Esophagus muscularis mucosa (tissue), 4 donors: ENCODE measurements at places on chromosomes 13 and 19. TPM values are rescaled to one million over a fixed set of nuclear protein-coding genes. Genes with fewer than 3 reads are reported as not detected.

- no peak overlapping the region for H3K27ac ChIP-seq
- H3K36me3 ChIP-seq: peaks cover 61% of the 10 kb centered on the region
- no peak for DNase-seq
- H3K27me3 ChIP-seq: no peaks in the 10 kb centered on the region
- H3K4me1 ChIP-seq: no peaks in the 10 kb centered on the region
These were observed 38.1 kb upstream of the RANBP3 start for GRCh38 chr19:6015841-6016545.

DNA sequence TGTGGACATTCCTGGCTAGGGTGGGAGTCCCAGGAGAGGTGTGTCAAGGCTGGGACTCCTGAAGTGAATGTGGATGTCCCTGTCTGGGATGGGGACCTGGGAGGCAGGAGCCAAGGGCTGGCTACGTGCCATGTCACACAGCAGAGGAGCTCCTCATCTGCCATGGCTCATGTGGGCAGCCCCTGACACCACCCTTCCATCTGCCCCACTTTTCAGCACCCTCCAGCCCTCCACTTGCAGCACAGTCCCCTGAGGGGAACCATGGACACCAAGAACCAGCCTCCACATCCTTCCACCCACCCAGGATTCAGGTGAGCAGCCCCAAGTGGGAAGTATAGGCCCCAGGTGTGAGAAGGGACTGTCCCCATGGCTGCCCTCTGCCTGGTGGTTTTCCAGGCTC, 1.7 kb downstream of the ZNF446 start:
- no peaks in the 10 kb centered on the region for H3K27me3 ChIP-seq
- peaks cover 49% of the 10 kb centered on the region for H3K36me3 ChIP-seq
- H3K4me1 ChIP-seq: peaks cover 18% of the 10 kb centered on the region
- H3K27ac ChIP-seq: no peak overlapping the region

- no peak overlapping the region for H3K27ac ChIP-seq
- no peaks in the 10 kb centered on the region for H3K27me3 ChIP-seq
- peaks cover 88% of the 10 kb centered on the region for H3K4me1 ChIP-seq
- peaks cover 14% of the 10 kb centered on the region for H3K36me3 ChIP-seq
- no peak overlapping the region for H3K4me3 ChIP-seq
- no peak for DNase-seq
These were observed 5.1 kb downstream of the HNRNPM start for GRCh38 chr19:8449830-8450229.

DNA sequence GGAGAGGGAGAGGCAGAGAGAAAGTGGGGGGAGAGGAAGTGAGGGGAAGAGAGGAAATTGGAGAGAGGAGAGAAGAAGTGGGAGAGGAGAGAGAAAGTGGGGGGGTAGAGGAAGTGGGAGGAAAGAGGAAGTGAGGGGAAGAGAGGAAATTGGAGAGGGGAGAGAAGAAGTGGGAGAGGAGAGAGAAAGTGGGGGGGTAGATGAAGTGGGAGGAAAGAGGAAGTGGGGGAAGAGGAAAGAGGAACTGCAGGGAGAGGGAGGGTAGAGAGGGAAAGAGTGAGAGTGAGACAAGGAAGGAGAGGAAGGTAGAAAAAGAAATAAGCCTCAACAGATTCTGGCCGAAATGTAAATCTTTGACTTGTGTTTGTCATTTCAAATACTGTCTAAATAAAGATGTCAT, 146.6 kb downstream of the KLF12 start:
- DNase-seq: no peak
- no peak overlapping the region for H3K4me3 ChIP-seq
- H3K4me1 ChIP-seq: peaks cover 12% of the 10 kb centered on the region

DNA sequence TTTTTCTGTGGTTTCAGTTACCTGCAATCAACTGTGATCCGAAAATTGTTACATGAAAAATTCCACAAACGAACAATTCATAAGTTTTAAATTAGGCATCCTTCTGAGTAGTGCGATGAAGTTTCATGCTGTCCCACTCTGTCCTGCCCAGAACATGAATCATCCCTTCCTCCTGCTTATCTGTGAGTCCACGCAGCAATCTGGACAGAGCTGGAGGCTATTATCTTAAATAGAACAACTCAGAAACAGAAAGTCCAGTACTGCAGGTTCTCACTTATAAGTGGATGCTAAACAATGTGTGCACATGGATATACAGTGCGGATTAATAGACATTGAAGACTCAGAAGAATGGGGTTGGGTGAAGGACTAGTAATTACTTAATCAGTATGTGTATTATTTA, 583.7 kb upstream of the SPRY2 start:
- no peaks in the 10 kb centered on the region for H3K27me3 ChIP-seq
- H3K36me3 ChIP-seq: no peaks in the 10 kb centered on the region
- DNase-seq: no peak
- no peak overlapping the region for H3K27ac ChIP-seq

DNA sequence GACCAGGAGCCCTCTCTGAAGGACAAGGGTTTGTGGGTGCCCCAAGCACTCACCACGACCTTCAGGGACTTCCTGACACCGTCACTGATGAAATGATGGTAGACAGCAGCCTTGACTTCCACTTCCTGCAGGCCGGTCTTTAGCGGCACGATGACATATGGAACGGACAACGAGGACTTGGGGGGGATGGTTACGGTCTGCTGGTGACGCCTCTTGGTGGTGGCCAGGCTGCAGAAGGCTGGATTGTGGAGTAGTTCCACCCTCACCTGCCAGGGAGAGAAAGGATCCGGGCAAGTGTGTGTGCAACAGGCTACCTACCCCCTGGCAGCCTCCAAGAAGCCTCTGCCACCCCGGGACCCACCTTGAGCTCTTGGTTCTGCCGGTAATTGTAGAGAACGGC, 23.2 kb downstream of the C3 start:
- peaks cover 23% of the 10 kb centered on the region for H3K36me3 ChIP-seq
- no peaks in the 10 kb centered on the region for H3K4me1 ChIP-seq
- H3K27ac ChIP-seq: no peak overlapping the region
- no peak for DNase-seq
- H3K27me3 ChIP-seq: peaks cover 27% of the 10 kb centered on the region

GRCh38 chr19:5355076-5355475, 14.5 kb upstream of the PTPRS start:
- H3K36me3 ChIP-seq: no peaks in the 10 kb centered on the region
- H3K27me3 ChIP-seq: no peaks in the 10 kb centered on the region
- no peak overlapping the region for H3K4me3 ChIP-seq
- H3K27ac ChIP-seq: no peak overlapping the region
- DNase-seq: no peak

DNA sequence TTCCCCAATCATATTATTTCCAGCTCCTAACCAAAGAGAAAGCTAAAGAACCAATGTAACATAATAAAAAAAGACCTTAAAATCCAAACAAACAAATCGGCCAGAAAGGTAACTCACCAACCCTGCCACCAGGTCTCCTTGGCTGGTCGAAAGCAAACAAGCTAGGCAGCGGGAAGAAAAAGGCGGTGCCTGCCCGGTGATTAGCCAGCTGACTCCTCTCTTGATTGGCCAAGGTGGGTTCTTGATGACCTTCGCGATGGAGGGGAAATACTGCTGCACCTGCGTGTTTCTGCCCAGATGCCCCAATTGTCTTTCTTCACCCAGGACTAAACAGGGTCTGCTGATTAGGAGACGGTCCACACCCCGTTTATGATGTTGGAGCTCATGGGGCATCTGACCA, at the start of gene NLRP11:
TSS of gene NLRP11 (minus strand) at position 154 of the 400 bp plus-strand sequence. CDS start 13,825 bp downstream, outside the sequence.
- no peaks in the 10 kb centered on the region for H3K27me3 ChIP-seq
- H3K4me1 ChIP-seq: no peaks in the 10 kb centered on the region
- no peak for DNase-seq
- no peaks in the 10 kb centered on the region for H3K36me3 ChIP-seq
- no peak within 1 kb of the TSS for H3K27ac ChIP-seq

- H3K4me1 ChIP-seq: peaks cover 11% of the 10 kb centered on the region
- H3K27ac ChIP-seq: no peak overlapping the region
- H3K36me3 ChIP-seq: no peaks in the 10 kb centered on the region
- no peak overlapping the region for H3K4me3 ChIP-seq
- DNase-seq: no peak
These were observed 16.5 kb upstream of the B3GNT3 start for GRCh38 chr19:17778251-17778967.

DNA sequence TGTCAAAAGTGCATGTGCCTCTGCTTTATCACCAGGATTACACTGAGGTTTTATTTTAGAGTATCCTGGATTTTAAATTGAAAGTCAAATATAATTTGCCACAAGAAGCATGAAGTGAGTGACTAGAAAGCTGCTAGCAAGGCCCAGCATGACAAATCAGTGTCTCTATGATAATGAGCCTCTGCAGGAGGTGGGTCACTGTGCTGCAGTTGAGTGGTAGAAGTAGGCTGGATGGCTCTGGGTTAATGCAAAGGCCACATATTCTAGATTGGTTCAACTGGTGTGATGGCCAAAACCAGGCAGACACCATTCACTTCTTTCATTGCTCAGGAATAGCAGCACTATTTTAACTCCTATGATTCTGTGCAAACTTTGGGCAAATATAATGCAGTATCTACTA, 491.5 kb downstream of the OLFM4 start:
- H3K27ac ChIP-seq: no peak overlapping the region
- no peaks in the 10 kb centered on the region for H3K36me3 ChIP-seq
- H3K4me3 ChIP-seq: no peak overlapping the region
- no peaks in the 10 kb centered on the region for H3K27me3 ChIP-seq

- no peaks in the 10 kb centered on the region for H3K27me3 ChIP-seq
- peaks cover 52% of the 10 kb centered on the region for H3K4me1 ChIP-seq
- no peak for DNase-seq
- H3K4me3 ChIP-seq: no peak overlapping the region
These were observed 2.0 kb downstream of the FBL start for GRCh38 chr19:39843919-39844793.

- H3K4me3 ChIP-seq: no peak overlapping the region
- peaks cover 17% of the 10 kb centered on the region for H3K4me1 ChIP-seq
- H3K27ac ChIP-seq: no peak overlapping the region
These were observed 2.8 kb upstream of the ERFL start for GRCh38 chr19:41930926-41931592.

GRCh38 chr13:81458170-81458569, 1117.2 kb upstream of the SPRY2 start:
- no peak overlapping the region for H3K27ac ChIP-seq
- H3K4me1 ChIP-seq: no peaks in the 10 kb centered on the region
- H3K4me3 ChIP-seq: no peak overlapping the region
- DNase-seq: no peak

GRCh38 chr19:27652796-27653195, 1560.2 kb downstream of the UQCRFS1 start:
- no peaks in the 10 kb centered on the region for H3K27me3 ChIP-seq
- no peaks in the 10 kb centered on the region for H3K4me1 ChIP-seq
- no peaks in the 10 kb centered on the region for H3K36me3 ChIP-seq
- no peak overlapping the region for H3K4me3 ChIP-seq
- no peak overlapping the region for H3K27ac ChIP-seq

DNA sequence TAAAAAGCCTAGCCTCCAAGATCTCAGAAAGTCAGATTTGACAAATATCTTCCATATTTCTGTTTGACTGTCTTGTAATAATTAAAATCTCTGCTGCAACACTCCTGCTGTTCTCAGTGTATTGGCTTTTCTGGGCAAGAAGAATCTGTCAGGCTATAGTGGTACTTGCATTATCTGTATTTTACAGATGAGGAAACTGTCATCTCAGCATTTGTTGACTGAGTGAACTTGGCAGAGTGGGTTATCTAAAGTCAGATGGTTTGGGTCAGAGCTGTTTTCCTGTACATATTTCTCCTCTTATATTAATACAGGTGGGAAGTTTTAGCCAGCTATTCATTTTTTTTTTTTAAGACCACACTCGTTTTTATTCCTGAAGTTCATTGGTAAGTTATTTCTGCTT, 1378.2 kb upstream of the PCDH20 start:
- no peak for DNase-seq
- no peaks in the 10 kb centered on the region for H3K27me3 ChIP-seq
- no peak overlapping the region for H3K4me3 ChIP-seq
- no peak overlapping the region for H3K27ac ChIP-seq
- H3K4me1 ChIP-seq: no peaks in the 10 kb centered on the region

- H3K4me3 ChIP-seq: no peak overlapping the region
- no peaks in the 10 kb centered on the region for H3K27me3 ChIP-seq
- no peak overlapping the region for H3K27ac ChIP-seq
- peaks cover 8% of the 10 kb centered on the region for H3K4me1 ChIP-seq
These were observed 55.8 kb downstream of the PEPD start for GRCh38 chr19:33465834-33466233.

GRCh38 chr13:42076309-42076713, 27.9 kb downstream of the DGKH start:
- H3K4me3 ChIP-seq: no peak overlapping the region
- no peaks in the 10 kb centered on the region for H3K27me3 ChIP-seq
- H3K27ac ChIP-seq: no peak overlapping the region
- no peaks in the 10 kb centered on the region for H3K36me3 ChIP-seq
- H3K4me1 ChIP-seq: peaks cover 26% of the 10 kb centered on the region

- H3K36me3 ChIP-seq: peaks cover 64% of the 10 kb centered on the region
- H3K27ac ChIP-seq: no peak overlapping the region
- no peak overlapping the region for H3K4me3 ChIP-seq
- no peak for DNase-seq
- H3K27me3 ChIP-seq: no peaks in the 10 kb centered on the region
- no peaks in the 10 kb centered on the region for H3K4me1 ChIP-seq
These were observed 14.9 kb upstream of the IL4I1 start for GRCh38 chr19:49911381-49912145.

DNA sequence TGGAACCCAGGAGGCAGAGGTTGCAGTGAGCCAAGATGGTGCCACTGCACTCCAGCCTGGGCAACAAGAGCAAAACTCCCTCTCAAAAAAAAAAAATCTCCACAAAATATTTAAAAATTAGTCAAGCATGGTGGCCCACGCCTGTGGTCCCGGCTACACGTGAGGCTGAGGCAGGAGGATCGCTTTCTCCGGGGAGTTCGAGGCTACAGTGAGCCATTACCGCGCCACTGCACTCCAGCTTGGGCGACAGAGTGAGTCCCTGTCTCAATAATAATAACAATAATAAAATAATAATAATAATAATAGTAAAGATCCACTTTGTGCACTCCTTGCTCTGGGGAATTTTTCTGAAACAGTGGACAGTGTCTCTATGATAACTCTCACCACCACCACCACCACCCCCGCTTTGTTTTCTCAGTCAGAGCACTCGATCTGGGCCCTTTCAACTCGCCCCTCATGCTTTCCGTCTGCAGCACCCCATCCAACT, 8.7 kb downstream of the NAPSA start:
- DNase-seq: no peak
- H3K27me3 ChIP-seq: no peaks in the 10 kb centered on the region
- H3K36me3 ChIP-seq: no peaks in the 10 kb centered on the region
- H3K4me1 ChIP-seq: peaks cover 14% of the 10 kb centered on the region

GRCh38 chr13:51363625-51364024, 24.1 kb downstream of the SERPINE3 start:
- H3K4me3 ChIP-seq: no peak overlapping the region
- H3K4me1 ChIP-seq: no peaks in the 10 kb centered on the region
- H3K36me3 ChIP-seq: peaks cover 26% of the 10 kb centered on the region
- no peak for DNase-seq

The FXYD7 gene
- not detected for total RNA-seq

The REEP6 gene
- total RNA-seq: 0.99 TPM

The ADGRE3 gene
- not detected for total RNA-seq

The LILRB4 gene
- 4.9 TPM for total RNA-seq

The IGFL4 gene
- not detected for total RNA-seq
